Dermis blood vessel endothelial cell (primary cell): ENCODE measurements at places on chromosomes 2 and 18. TPM values are rescaled to one million over a fixed set of nuclear protein-coding genes. Genes with fewer than 3 reads are reported as not detected.
A peak's percentile ranks its signal among the peaks of the same experiment; 100 is the strongest.

Gene CXCR4
- total RNA-seq: 57.4 and 188 TPM in 2 replicates

Gene TACR1
- not detected in 2 replicates for total RNA-seq

Gene G6PC2
- not detected in 2 replicates for total RNA-seq

Gene ADGRF3
- total RNA-seq: 0.84 TPM in 1 of 2 replicates, not detected in the other

Gene ADCYAP1
- not detected in 2 replicates for total RNA-seq

Gene DNAJC5G
- 0.93 and 2.7 TPM in 2 replicates for total RNA-seq

DNA sequence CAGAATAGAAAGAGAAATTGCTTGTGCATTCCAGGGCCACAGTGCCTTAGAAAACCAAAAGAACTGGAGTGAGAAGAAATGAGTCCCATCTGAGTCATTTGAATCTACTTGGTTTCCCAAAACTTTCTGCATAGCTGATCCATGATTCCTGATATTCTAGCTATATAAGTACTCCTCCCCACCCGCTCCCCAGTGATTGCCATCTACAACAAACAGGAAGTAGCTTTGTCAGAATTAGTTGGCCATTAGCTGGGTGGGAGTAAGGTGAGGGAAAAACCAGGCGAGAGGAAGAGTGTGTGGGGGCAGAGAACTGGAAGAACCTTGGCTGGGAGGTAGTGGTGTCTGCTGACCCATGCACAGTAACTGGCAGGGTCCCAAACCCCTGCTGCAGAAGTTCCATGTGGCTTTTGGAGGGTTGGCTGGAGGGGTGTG, 122.1 kb downstream of the ACAA2 start:
- DNase-seq: peak; percentile 57

GRCh38 chr2:70043252-70043875, 43.9 kb upstream of the PCBP1 start:
- DNase-seq: no peak

DNA sequence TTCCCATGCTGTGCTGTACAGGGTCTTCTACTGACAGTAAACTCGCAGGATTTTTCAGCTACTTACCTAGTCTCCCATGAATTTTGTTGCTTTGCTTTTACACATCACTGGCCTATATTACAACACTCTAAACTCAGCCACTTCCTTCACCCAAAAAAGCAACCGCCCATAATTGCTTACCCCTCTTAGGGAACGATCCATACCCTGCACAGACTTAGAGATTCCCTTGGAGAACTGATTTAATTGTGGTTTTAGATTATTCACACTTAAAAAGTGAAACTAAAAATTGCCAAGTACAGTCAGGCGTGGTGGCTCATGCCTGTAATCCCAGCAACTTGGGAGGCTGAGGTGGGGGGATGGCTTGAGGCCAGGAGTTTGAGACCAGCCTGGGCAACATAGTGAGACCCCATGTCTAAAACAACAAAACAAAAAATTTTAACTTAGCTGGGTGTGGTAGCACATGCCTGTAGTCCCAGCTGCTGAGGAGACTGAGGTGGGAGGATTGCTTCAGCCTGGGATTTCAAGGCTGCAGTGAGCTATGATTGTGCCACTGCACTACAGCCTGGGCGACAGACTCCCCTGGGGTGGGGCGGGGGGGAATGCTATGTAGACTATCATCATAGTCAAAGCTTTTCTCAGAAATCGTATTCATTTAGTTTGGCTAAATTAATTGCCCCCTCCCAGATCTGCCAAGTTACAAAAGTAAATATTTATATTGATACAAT, 19.3 kb downstream of the MRPL30 start:
- no peak for DNase-seq

DNA sequence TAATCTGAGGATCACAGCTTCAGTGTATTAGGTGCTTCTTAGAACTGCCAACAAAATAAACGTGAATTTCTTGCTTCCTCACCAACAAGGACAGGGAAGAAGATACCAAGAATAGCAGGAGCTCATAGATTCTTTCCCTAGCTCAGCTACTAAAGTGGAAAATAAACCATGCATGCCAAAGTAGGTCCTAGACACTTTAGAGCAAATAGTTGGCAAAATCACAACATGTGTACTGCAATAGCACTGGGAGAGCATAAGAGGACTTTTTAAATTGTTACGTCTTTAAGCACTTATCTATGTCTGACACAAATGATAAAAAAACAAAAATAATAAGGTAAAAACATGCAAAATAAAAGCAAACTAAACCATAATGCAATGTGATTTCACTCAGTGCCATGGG, 49.5 kb downstream of the SUCLG1 start:
- DNase-seq: no peak

DNA sequence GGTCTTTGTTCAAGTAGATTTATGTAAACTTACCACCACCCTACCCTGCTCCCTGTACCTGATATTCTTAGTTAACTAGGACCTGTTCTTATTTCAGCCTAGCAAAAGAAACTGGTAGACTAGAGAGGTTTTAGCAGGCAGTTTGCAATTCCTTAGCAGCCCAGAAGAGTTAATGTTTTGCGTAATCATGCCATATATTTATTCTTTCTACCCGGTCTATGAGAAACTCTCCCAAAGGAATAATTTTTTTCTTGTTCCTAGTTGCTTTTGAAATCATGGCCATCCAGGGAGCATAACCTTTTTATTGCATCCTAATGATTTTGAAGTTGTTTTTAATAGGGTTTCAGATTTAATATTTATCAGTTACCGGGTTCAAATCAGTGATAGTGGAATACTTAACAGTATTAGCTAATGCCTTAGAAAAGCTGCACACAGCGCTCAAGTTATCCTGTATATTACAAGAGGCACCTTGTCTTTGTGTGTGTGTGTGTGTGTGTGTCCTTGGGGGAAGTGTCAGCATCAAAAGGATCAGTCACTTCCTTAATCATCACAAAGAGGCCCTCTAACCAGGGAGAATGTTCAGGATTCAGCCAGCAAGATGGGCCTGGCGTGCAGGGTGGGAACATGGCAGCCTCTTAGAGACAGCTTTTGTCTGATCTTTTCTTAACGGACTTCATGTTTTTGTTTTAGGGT, 52.9 kb downstream of the CABLES1 start:
- peak; percentile 55 for DNase-seq

GRCh38 chr2:10243926-10244270, 58.8 kb upstream of the HPCAL1 start:
- no peak for DNase-seq

GRCh38 chr2:46460241-46460921, 19.0 kb upstream of the TMEM247 start:
- DNase-seq: no peak

DNA sequence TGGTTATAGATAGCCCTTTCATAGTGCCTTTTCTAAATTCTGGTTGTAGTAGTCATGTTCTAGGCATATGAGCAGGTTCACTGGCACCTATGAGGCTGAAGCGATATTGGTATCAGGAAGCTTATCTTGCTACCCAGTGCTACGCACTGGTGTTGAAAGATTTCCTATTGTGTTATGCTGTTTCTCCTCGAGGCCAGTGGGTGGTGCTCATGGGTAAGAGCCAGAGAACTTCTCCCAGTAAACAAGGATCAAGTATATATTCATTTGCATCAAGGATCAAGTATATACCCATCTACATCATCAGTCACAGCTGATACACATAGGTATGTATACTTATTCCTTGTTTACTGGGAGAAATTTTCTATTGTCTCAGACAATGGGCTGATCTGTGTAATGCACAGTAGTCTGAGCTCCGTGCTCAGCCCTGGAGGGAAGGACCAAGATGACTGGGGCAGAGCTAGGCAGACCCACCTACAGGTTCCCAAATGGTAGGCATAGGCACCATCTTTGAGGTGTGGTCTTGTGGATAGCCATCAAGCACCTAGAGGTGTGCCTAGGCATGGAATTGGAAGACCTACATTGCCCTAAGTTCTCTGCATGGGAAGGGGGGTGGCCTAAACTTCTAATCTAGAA, 101.2 kb upstream of the GALNT13 start:
- DNase-seq: no peak

- peak; percentile 38 for DNase-seq
Measured at GRCh38 chr18:13610555-13611141, 115.7 kb downstream of the FAM210A start.

GRCh38 chr2:234869969-234870368, 81.8 kb upstream of the SH3BP4 start:
- DNase-seq: no peak

GRCh38 chr2:209922116-209922515, 80.3 kb upstream of the RPE start:
- DNase-seq: no peak

DNA sequence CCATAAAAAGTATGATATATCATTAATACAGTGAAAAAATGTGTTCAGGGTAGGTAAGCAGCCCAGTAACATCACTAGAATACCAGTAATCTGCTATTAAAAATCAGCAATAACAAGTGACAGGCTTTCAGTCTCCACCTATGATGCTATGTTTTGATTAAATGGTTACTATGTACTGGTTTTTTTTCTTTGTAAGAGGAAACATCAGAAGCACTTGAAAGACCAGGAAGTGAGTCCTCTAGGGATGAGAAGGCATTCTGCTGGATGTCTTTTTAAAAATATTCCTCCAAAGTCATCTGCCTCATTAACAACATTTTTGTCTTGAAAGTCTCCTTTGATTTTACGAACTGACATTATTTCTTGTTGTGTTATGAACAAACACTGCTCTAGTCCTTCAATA, 136.0 kb upstream of the FAM98A start:
- peak; percentile 16 for DNase-seq

DNA sequence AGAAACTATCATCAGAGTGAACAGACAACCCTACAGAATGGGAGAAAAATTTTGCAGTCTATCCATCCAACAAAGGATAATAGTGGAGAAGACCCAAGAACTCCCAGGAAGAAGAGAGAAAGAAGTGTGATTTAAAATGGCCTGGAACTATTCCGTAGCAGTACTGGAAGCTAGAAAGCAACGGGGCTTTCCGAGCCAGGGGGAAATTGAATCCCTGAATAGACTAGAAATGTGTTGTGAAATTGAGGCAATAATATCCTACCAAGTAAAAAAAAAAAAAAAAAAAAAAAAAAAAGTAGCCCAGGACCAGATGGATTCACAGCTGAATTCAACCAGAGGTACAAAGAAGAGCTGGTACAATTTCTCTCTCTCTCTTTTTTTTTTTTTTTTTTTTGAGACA, 69.3 kb downstream of the FARP2 start:
- DNase-seq: no peak
